Epithelial cell of esophagus (primary cell): ENCODE measurements at places on chromosomes 2 and 18.
A peak's percentile ranks its signal among the peaks of the same experiment; 100 is the strongest.

- DNase-seq: no peak
Observed at GRCh38 chr2:54161660-54162424, 46.4 kb downstream of the ACYP2 start.

GRCh38 chr18:9240270-9240669 lies 94.3 kb upstream of the TWSG1 start:
- no peak for DNase-seq

DNA sequence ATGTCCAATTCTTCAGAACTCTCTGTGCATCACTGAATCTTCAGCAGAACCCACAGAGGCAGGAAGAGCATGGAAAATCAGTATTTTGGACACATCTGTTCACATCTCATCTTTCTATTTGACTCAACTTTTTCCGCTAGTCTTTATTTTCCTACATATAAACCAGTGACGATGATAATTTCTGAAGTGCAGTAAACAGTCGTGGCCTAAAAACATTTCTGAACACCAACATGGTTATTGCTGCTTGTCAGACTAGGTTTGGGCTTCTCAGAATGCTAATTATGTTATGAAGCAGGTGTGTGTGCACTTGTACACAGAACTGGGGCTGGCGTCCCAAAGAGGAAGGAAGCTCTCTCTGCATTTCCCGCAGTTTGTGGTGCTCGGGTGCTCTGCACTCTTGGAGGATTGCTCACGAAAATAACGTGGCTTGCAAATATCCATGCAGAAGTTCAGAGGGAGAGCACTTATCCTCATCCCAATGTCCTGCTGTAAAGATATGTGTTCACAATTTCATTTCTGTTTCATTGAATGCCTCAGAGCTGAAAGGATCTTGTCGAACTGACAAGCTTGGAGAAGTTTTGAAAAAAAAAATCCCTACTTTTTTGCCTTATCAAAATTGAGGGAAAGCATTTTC lies 50.8 kb downstream of the EDAR start:
- no peak for DNase-seq

- DNase-seq: no peak
Observed at GRCh38 chr18:35974181-35974580, 1.7 kb downstream of the RMP24 start.

DNA sequence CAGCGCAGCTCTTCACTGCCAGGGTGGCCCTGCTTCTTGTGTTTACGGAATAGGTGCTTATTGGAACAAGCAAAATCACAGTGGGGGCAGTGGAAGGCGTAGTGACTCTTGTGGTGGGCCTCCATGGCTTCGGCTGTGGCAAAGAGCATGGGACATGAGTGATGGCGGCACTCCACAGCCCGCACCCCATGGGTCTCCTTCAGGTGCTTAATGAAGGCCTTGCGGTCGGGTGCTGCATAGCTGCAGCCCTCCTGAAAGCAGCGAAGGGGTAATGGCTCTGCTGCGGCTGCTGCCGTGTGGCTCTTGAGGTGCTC lies 10.7 kb downstream of the ZNF142 start:
- no peak for DNase-seq

- DNase-seq: peak; percentile 19
Observed at GRCh38 chr2:40665493-40666232, 213.8 kb upstream of the SLC8A1 start.

DNA sequence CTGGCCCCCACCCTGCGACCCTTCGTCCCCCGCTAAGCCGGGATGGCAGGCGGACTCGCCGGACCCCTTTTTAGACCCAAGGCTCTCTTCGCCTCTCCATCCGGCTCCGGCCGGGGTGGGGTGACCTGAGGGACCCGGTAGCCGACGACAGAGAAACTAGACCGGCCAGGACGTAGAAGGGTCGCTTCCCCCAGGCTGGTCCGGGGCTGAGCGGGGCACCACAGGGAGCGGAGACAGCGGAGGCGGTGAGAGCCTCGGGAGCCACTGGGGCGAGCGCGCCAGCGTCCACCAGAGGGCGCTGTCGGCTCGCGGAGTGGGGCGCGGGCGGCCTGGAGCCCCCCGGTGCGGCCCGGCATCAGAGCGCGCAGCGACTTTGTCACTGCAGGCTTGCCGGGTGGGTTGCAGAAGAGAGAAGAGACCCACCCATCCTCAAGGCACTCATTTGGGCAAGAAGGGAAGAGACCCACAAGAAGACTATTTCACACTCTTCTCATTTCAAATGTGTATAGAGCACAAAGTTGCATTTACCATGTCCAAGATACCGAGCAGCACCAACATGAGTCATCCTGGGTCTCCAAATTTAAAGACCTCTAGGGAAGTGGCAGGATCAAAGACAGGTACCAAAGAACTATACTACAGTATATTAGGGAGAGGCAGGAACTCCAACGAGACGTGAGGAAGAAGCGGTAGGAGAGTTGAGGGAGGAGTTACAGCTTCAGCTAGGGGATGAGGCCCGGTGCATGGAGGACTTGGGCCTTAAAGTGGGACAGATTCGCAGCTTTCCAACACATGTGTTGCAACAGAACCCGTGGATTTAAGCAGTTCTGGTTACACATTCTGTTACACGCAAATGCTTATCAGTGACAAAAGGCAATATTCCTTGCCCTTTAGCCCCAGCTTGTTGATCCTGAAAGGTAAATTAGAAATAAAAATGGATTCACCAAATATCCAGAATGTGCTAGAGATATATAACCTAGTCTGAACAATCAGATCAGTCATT lies 7.6 kb upstream of the PRKCE start:
- peak; percentile 52 for DNase-seq

GRCh38 chr18:75489493-75490190 lies 62.1 kb upstream of the SMIM21 start:
- peak; percentile 92 for DNase-seq
